ENCODE measurements at places on chromosomes 12 and 14.

GRCh38 chr14:72186523-72186922 lies 254.3 kb downstream of the RGS6 start:
- DNase-seq, result no peak

GRCh38 chr12:62372825-62373224 lies 93.8 kb upstream of the MON2 start:
- no peak for DNase-seq

DNA sequence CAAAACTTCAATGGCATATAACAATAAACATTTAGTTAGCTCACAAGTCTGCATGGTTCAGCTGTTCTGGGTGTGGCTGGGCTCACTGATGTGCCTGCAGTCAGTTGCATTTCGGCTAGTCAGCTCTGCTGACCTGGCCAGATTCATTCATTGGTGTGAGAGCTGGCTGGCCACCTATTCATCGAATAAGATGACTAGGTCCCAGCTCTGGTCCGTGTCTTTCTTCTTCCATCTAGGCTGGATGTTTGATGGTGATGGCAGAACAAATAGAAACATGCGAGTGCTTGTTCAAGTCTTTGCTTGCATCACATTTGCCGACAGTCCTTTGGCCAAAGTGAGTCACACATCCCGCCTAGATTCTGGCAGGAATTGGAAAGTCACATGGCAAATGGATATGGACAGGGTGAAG lies 203.3 kb upstream of the CRY1 start:
- DNase-seq, result no peak

GRCh38 chr12:95614390-95614982 lies 63.2 kb upstream of the USP44 start:
- DNase-seq, result no peak

DNA sequence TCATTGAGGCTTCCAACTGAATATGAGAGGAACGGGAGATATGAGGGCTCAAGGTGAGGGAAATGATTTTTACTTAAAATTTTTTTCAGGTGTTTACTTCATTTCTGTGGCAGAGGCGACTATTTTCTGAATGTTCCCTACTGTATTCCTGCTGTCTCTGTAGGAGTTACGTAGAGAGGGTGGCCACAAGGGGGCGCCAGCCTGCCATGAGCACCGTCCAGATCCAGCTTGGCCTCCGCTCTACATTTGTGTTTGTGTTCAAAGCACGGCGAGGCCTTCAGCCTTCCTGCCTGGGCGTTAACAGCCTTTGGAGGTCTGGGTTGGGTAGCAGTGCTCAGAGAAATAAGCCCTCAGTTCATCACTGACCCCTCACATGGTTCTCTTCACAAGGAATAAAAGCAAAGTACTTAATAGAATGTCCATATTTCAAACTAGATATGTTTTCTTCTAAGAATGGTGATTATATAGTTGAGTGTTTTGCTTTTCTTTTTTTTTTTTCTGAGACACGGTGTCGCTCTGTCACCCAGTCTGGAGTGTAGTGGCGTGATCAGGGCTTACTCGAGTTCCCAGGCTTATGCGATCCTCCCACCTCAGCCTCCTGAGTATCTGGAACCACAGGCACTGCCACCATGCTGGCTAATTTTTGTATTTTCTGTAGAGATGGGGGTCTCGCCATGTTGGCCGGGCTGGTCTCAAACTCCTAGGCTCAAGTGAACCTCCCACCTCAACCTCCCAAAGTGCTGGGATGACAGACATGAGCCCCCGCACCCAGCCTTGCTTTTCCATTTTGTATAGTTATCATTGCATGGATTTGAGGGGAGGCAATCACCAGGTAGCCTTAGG lies 22.3 kb downstream of the CKB start:
- peak; percentile 89 for DNase-seq

- DNase-seq, result no peak
Observed at GRCh38 chr12:120290609-120291305, 946 bp downstream of the RNU4-2 start.

DNA sequence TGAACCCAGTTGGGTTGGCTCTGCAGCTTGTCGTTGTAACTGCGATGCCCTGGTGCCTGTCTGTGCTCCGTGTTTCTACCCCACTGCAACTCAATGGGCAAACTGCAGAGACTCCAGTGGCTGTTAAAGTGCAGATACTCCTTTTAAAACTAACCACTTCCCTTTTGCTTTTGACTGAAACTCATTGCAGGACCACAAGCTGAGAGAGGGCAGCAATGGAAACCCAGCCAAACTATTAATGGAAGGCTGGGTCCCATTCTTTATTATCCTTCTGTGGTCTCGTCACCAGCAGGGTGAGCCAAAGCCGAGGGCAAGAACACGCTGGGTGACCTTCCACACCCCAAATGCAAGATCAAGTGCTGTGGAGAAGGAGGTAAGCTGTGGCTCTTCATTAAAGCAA lies 910.4 kb downstream of the VRK1 start:
- DNase-seq, result no peak

- no peak for DNase-seq
Observed at GRCh38 chr12:12338527-12339168, 11.4 kb downstream of the MANSC1 start.

- DNase-seq, result no peak
Observed at GRCh38 chr14:36834293-36834692, 172.6 kb downstream of the PAX9 start.

DNA sequence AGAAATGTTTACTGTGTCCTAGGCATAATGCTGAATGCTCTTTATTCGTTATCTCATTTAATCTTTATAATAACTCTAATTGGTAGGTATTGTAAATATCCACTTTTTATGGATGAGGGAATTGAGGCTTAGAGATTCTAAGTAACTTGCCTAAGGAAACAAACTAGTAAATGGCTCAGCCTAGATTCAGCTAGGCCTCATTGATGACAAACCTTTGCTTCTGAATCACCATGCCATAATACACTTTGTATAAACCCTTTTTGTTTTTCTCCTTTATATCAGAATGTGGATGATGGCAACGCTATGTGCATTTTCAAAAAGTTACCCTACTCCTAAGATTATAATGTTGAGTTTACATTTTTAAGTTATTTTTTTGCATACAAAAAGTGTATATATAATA lies 34.0 kb downstream of the MNAT1 start:
- no peak for DNase-seq

DNA sequence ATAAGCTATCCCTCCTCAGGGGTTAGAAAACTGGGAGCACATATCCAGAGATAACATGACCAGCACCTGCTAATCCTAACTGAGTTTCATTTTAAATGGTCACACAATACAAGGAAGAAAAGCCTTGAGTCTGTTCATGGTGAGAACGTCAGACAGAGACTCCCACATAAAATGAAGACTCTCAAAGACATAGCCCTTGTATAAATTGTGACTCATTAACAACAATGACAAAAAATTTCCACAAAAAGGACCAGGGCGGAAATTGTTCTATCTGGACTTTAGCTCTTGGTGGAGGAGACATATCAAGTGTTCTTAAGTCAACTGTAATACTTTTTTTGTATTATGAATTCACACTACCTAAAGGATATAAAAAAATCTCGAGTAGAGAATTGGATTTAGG lies 313.7 kb upstream of the DCN start:
- no peak for DNase-seq

- no peak for DNase-seq
Observed at GRCh38 chr12:19035536-19035935, 94.0 kb upstream of the PLEKHA5 start.

DNA sequence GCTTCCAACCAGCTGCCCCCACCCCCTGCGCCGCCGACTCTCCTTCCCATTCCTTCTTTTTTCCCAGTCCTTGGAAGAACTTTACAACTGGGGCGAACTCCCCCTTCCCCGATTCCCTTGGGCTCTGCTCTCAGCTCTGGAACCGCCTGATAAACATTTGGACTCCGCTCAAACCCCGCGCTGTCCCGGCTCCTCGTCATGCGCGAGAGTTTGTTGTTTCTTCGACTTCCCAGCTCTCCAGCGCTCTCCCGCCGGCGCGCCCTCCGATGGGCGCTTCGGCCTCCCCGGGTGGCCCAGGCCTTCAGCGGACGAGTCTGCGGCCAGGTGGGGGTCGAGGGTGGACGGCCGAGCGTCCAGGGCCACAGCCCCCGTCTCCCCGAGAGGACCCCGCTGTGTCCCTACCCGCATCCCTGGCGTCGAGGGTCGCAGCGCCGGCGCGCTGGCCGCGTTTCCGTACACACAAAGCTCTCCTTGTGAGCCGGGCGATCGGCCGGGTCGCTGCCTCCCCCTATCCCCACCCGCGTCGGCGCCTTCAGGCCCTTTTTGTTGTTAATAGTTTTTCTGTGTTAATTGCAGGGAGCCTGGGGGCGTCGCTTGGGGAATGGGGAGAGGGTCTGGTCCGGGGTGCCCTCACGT lies 847 bp downstream of the MMP14 start:
- no peak for DNase-seq

DNA sequence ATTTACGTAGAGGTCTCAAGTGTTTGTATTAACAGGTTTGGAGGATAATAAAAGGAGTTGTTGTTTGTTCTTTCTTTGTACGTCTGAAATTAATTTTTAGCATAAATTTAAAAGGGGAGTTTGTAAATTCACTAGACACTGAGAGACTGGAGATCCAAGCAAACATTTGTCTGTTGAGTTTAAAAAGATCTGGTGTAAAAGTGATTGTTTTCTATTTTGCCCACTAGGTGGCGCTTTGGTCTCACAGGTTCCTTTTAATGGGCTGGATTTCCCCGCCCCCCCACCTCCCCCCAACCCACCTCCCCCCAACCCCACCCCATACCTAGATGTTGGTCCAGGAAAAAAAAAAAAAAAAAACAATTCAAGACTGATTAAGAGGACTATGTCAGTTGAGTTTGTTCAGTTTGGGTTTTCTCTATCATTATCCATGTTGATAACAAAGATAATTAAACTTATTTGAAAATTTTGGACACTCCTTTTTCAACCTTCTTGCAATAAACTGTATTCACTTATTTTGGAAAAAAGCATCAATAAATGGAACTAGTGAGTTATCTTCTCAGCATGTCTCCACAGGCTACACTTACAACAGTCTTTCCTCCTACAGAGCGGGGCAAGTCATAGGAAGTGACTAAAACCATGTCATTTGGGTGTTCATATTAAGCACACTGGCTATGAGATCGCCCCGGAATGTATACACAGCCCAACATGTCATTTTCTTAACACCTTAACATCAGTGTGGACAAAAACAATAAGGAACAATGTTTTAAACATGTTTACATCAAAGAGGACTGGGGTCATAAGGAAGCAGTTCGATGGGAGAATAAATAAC lies 841.1 kb downstream of the NRXN3 start:
- DNase-seq, result no peak

- no peak for DNase-seq
Observed at GRCh38 chr12:95390932-95391331, 83.0 kb upstream of the METAP2 start.

- no peak for DNase-seq
Observed at GRCh38 chr14:30751646-30752416, 122.5 kb upstream of the COCH start.

DNA sequence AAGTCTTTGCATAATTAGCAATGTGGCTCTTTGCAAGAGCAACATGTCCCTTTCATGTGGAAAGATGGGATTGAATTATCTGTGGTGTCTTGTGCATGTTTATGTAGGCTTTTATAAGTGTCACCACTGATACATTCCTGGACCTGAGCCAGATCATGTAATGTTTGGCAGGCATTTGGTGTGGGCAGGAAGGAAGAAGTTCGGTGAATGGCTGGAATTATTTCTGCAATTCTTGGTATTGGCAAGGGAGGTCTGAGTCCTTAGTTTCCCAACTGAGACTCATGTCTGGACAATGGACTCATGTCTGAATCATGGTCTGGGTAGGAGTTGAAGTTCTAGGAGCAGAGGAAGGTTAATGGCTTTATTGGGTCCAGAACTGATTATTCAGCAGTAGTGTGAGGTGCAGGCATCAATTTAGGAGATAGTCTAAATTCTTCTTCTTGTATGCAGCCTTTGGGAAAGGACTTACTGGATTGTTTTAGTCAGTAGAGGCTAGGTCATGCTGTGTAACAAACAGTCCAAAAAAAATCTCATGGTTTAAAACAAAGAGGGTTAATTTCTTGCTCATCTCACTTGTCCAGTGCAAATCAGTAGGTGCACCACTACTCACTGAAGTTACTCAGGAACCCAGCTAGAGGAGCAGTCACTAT lies 186.5 kb upstream of the LHX5 start:
- no peak for DNase-seq

GRCh38 chr12:54932691-54933090 lies 51.9 kb downstream of the TESPA1 start:
- no peak for DNase-seq

GRCh38 chr12:111283521-111283920 lies 85.4 kb downstream of the PHETA1 start:
- no peak for DNase-seq

GRCh38 chr12:75404231-75404630 lies 13.3 kb downstream of the GLIPR1L2 start:
- no peak for DNase-seq

DNA sequence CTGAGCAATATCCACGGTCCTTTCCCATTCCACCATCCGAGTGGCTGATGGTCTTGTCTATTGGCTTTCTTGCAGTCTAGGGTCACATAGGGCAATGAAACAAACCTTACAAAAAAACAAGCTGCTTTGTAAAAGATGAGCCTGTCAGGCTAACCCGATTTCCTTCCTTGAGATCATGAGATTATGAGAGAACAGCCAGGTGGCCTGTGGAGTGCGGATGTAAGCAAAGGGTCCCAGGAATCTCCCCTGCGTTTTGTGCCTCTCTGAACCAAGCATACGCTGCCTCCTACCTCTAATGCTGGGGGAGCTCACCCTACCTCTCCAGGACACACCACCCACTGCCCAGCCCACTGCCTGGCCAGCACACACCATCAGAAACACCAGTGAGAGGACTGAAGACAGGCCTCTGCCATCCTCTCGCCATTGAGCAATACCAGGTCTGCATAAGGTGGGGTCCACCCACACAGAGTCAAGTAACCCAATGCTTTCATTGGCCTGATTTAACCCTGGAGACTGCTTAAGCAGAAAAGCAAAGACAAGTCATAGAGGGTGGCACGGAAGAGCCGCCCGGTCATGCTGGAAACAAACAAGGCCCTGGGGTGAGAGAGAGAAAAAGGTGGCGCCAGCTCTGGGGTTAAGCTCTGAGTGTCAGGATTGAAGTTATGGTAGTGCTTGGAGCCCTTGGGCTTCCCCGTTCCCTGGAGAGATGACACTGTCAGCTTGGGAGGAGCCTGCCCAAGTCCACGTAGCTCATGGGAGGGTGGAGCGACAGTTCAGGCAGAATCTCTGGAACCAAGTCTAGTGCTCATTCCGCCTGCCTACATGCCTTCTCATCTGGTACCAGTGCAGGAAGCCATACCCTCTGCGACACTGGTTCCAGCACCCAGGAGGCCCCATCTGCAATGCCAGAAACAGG lies 46.6 kb downstream of the CALM1 start:
- no peak for DNase-seq

GRCh38 chr12:66061076-66061475 lies 69.5 kb downstream of the LLPH start:
- DNase-seq, result no peak

- no peak for DNase-seq
Observed at GRCh38 chr12:113385282-113385882, 18.3 kb downstream of the SDS start.

- DNase-seq, result no peak
Observed at GRCh38 chr12:1054117-1054870, 63.3 kb downstream of the ERC1 start.

Data from cardiac septum (tissue), 1 donor.